ENCODE measurements at places on chromosomes 2 and 18.

DNA sequence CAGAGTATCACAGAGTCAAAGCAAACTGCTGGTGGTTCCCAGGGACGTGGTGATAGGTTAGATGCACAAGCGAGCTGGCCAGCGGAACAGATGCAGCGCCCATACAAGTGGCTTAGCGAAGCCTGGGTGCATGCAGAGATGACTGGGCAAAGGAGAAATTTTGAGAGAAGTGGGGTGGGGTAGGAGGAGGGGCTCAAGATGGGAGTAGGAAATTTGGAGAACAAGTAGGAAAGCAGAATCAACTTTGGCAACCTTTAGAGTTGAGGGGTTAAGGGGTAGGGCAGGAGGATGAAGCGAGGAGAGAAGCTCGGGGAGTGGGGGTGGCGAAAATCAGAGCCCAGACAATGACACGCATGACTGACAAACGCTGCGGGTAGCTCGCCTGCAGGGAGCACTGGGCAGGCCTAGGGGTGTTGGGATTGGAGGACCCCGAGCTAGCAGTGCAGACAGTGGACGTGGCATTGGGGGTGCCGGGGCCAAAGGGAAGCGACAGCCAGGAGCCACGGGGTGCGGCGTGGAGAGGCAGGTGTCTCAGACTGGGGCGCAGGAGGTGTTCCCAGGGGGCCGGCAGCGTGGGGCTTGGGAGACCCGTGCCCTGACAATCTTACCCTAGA, 431 bp downstream of the FAM98A start:
- DNase-seq: peak; percentile 26

DNA sequence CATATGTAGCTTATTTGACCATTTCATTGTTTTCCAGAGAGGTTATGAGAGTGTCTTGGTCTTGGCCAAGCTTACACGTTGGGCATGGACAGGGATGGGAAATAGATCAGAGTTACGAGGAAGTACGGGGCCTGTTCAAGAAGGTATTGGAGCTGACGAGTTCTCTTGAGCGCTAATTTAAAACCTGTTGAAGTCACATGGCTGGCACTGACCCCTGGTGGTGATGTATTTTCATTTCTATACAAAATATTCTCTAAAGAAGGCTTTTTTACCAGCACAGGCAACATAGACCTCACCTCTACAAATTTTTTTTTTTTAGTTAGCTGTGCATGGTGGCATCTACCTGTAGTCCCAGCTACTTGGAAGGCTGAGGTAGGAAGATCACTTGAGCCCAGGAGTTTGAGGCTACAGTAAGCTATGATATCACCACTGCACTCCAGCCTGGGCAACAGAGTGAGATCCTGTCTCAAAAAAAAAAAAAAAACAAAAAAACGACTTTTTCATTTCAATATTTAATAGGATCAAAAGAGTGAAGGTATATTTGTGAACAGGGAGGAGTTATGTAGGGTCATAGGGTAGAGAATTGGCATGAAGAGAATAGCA, 19.6 kb downstream of the UGP2 start:
- DNase-seq: peak; percentile 58

- no peak for DNase-seq
Measured at GRCh38 chr2:26148501-26148900, 24.4 kb upstream of the GAREM2 start.

- DNase-seq: no peak
Measured at GRCh38 chr18:58473071-58473470, 155.8 kb downstream of the ALPK2 start.

GRCh38 chr2:55365303-55365702, 54.4 kb downstream of the CCDC88A start:
- DNase-seq: no peak
